Activated naive CD8-positive, alpha-beta T cell treated with anti-CD3 and anti-CD28 coated beads, Interleukin-2, amount 10 ng/mL, durations not matched to agents 7 days and 5 days (primary cell): ENCODE measurements at places on chromosomes 4 and X.
A peak's percentile ranks its signal among the peaks of the same experiment; 100 is the strongest.

GRCh38 chr4:188308142-188308541 is 168.9 kb downstream of the TRIML1 start:
- DNase-seq: no peak

DNA sequence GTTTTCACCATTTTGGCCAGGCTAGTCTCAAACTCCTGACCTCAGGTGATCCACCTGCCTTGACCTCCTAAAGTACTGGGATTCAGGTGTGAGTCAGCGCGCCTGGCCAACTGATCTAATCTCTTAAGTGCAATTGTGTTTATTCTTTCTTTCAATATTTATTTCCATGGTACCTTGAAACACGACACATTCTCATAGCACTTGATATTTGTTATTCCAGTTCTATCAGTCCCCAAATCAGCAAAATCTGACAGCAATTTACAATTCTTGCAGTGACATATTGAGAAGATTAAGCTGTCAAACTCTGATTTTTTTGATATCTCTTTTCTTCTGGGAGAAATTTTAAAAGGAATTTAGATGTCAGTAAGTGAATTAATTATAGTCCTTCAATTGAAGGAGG is 218.1 kb upstream of the FAT4 start:
- no peak for DNase-seq

GRCh38 chr4:106854569-106855351 is 181.4 kb downstream of the DKK2 start:
- DNase-seq: no peak

DNA sequence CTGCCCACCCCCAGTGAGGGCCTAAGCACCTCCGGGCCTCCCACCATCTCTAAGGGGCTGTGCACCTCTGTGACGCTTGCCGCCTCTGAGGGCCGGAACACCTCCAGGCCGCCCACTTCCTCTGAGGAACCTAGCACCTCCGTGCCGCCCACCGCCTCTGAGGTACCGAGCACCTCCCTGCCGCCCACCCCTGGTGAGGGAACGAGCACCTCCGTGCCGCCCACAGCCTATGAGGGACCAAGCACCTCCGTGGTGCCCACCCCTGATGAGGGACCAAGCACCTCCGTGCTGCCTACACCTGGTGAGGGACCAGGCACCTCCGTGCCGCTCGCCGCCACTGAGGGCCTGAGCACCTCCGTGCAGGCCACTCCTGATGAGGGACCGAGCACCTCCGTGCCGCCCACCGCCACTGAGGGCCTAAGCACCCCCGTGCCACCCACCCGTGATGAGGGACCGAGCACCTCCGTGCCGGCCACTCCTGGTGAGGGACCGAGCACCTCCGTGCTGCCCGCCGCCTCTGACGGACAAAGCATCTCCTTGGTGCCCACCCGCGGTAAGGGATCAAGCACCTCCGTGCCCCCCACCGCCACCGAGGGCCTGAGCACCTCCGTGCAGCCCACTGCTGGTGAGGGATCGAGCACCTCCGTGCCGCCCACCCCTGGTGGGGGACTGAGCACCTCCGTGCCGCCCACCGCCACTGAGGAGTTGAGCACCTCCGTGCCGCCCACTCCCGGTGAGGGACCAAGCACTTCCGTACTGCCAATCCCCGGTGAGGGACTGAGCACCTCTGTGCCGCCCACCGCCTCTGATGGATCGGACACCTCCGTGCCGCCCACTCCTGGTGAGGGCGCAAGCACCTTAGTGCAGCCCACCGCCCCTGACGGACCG is 977 bp downstream of the MAGEE1 start:
- DNase-seq: peak; percentile 59

DNA sequence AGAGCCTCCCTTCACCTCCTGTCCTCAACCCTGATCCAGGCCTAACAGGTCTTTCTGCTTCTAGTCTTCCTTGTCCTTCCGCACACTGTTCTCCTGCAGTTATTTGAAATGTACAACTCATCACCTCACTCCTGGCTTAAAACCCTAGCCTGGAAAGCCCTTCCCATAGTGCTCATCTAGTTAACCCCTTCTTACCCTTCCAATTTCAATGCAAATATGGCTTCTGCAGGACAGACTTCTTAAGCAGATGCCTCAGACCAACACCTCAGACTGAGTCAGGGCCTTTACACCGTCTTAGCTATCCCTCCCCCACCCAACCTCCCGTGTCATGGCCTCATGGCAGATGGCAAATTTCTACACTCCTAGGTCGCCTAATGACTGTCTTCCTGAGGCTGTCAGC is 130.4 kb downstream of the BCOR start:
- DNase-seq: no peak

DNA sequence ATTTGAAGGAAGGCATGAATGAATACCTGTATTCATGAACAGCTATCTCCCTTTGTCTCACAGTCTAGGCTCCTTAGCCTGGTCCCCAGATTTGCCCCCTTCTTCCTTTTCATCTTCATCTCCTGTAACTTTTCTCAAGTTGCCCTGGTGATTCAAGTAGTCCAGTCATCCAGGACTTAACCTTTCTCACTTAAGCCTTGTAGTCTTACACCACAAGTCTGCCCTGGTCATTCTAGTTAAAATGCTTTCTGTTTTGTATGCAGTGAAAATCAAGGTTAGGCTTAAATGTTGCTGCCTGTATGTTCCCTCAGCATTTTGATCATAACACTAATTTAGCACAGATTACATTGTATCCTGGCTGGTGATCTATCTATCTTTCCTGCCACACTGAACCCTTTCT is 58.5 kb upstream of the SLC7A11 start:
- DNase-seq: no peak

DNA sequence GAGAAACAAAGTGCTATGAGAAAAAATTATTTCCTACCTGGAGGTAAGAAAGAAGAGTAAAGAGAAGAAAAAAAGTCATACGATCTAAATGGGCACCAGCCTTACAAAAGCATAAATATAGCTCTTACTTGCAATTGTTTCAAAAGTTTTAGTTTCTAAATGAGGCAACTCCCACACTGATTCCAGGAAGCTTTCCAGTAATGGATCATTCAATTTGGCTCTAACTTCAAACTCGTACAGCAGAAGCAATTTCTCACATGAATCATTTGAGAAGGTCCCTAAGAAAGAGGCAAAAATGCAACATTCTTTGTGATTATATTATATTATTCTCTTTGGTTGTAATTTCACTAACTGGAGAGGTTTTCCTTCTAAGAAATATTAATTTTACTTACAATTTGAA is 109.9 kb downstream of the DLG3 start:
- DNase-seq: no peak

GRCh38 chrX:97132664-97133415 is 249.1 kb downstream of the RPA4 start:
- DNase-seq: no peak

GRCh38 chrX:123801901-123802300 is 58.0 kb upstream of the XIAP start:
- DNase-seq: no peak

- no peak for DNase-seq
Observed at GRCh38 chr4:147326591-147326990, 154.3 kb upstream of the EDNRA start.

DNA sequence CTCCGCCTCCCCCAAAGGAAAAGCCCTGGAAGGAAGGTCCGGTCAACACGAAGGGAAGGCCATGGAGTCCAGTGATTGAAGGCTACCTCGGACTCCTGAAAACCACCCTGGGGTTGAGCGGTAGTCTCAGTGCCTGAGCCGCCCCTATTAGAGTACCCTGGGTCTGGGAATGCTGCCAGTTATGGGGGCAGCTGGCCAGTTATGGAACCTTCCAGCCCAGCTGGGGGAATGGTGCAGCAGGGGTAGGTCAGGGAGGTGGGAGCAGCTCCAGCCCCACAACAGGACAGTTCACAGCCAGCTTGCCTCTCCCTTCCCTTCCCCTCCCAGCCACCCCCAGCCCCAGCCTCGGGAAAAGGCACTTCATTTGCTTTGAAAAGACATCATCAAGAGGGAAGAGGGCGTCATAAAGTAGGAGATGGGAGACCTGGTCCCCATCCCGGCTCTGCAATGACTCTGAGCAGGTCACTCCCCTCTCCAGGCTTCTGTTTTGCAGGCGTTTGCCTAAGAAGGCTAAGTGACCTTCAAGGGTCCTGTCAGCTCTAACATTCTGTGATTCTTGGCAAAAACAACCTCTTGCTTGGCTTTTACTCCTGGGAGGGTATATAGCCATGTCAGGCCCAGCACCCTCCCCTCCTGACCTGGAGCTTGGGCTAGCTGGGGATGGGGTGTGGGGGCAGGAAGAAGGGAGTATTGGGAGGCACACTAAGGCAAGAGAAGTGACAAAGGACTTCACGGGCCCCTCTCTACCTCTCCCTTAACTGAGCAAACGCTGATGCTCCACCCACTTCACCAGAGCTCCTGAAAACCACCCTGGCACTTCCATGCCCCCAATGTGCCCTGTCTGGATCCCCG is 8.0 kb downstream of the APLN start:
- no peak for DNase-seq

GRCh38 chr4:182063651-182064050 is 179.6 kb upstream of the TENM3 start:
- no peak for DNase-seq

- DNase-seq: peak; percentile 81
Observed at GRCh38 chrX:153947009-153947769, 2.7 kb upstream of the RENBP start.

GRCh38 chr4:27112587-27112986 is 251.9 kb downstream of the STIM2 start:
- DNase-seq: no peak

DNA sequence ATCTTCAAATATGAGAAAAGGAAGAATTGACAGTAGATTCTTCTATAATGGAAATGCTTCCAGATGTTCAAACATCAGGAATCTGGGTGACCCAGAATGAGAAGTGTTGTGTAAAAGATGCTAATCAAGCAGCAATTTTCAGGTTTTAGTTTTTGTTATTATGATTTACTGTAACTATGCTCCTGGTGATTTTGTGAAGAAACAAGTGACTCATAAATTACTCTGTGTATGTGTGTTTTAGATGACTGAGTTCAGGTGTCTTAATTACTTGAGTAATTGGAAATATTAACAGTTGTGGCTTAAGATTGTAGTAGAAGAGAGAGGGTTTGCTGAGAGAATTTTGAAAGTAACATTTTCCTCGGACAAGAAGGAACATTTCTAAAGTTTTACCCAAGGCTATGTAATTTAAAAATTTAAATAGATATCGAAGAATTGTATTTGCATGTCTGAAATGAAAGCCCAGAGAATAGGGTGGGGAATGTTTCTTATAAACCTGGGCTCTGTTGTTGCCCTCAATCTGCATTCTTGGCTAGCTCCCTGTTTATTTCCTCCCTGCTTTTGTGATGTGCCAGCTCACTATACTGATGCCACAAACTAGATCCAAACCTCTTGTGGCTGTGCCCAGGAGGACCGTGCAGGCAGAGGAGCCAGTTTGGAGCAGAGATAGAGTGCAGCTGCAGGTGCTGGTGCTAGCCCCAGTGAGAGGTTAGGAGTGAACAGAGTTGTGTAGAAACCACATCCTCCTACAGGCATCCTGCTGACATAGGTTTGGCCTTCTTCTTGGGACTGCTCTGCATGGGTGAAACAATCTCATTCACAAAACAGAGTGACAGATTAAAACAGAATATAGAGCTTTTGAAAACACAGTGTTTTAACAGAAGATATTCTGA is 25.4 kb upstream of the TNIP3 start:
- DNase-seq: peak; percentile 55

DNA sequence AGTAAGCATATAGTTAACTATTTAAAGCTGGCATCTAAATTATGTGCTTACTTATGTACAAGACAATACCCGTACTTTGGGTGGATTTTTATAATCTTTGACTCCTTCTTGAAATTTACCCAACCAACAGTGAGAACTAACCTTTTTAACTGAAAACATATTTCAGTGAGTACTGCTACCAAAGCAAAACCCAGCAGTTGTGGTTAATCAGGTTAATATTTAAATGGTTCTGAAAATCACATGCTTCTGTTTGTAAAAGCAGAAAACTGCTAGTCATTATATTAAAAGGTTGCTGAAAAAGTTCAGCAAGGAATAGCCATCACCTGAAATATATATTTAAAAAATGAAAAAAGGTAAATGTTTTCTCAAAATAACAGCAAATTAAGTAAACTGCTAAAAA is 20.0 kb downstream of the UBE2D3 start:
- no peak for DNase-seq

DNA sequence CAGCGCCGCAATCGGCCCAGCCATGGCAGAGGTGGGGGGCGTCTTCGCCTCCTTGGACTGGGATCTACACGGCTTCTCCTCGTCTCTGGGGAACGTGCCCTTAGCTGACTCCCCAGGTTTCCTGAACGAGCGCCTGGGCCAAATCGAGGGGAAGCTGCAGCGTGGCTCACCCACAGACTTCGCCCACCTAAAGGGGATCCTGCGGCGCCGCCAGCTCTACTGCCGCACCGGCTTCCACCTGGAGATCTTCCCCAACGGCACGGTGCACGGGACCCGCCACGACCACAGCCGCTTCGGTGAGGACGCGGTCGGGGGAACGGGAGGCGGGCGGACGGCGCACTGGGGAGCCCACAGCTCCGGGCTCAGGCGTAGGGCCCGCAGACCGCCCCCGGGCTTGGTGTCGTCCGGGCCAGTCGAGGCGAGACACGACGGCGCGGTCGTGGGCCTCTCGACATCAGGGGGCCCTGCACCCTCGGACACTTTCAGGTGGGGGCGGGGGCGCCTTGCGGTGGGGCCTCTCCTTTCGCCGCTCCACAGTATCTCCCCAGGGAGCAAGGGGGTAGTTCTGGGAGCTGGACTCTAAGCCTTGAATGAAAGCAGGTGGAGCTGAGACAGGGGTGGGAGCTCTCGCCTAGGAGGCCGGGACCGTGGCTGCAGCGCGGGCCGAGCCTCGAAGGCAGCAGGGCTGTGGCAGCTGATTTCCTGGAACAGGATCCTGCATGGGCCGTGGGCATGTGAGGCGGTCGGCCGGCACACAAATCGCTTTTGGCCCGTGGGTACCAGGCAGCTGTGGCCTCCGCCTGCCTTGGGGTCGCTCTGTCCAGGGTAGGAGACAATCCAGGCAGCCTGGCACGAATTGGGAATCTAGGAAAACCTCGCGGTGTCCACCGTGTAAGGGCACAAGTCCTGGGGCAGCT is 722 bp downstream of the FGF16 start:
- DNase-seq: peak; percentile 39

- no peak for DNase-seq
Observed at GRCh38 chrX:134294548-134294947, 57.6 kb downstream of the CCDC160 start.

DNA sequence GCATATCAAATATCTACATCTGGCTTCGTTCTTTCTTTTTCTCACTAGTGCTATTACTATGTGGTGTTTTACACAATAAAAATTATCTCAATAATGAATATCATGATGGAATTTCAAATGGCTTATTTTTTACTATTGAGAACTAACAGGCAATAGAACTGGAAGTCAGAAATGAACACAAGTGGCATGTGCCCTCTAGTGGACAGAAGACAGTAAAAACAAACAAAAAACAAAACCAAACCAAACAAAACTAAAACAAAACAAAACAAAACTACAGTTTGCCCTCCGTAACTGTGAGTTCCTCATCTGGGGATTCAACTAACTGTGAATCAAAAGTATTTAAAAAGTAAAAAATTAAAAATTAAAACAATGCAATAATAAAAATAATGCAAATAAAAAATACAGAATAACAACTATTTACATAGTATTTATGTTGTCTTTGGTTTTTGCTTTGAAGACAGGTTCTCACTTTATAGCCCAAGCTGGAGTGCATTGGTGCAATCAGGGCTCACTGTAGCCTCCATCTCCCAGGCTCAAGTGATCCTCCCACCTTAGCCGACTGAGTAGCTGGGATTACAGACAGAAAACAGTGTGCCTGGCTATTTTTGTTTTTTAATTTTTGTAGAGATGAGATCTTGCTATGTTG is 195.6 kb upstream of the TACR3 start:
- no peak for DNase-seq

GRCh38 chrX:122565952-122566351 is 618.1 kb upstream of the GRIA3 start:
- DNase-seq: no peak

- no peak for DNase-seq
Observed at GRCh38 chr4:67743194-67743593, 11.0 kb downstream of the GNRHR start.
